ENCODE measurements at places on chromosomes 7 and 10.

GRCh38 chr7:2934984-2935740 lies 91.1 kb upstream of the GNA12 start:
- DNase-seq = no peak

GRCh38 chr10:63583397-63583796 lies 62.2 kb downstream of the REEP3 start:
- no peak for DNase-seq

GRCh38 chr7:36658335-36659171 lies 65.7 kb downstream of the AOAH start:
- no peak for DNase-seq

DNA sequence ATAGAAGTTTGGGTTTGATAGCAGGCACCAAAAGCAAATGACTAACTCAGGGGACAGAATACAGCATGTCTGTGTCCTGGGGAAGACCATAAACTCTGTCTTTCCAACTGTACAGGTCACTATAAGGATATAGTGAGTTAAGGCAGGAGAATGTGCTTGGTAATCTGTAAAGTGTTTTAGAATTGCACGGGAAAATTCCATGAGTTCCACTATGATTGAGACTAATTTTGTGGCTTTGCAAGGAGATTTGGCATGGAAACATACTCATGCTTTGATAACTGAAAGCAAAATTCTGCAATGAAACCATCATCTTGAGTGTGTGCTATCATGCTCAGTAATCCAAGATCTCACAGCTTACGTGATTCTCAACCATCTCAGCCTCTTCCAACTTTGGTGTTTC lies 152.6 kb downstream of the PKD1L1 start:
- no peak for DNase-seq

DNA sequence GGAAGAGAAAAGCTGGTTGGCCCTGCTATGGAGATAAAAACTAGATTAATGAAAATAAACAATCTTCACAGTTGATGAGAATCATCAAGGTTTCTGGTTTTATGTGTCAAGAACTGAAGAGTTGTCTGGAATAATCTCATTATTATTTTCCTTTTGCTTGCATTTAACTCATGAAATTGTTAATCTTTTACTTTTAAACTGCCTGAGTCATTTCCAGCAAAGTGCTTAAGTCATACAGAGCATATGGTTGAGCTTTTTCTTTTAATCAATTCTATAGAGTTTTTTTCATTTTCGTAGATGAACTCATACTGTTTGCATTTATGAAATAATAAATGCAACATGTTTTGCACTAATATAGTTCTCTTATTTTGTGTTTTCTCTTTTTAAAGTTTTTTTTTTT lies 747.9 kb downstream of the NXPH1 start:
- no peak for DNase-seq

GRCh38 chr7:11587814-11588213 lies 244.2 kb downstream of the THSD7A start:
- DNase-seq = no peak

- no peak for DNase-seq
Observed at GRCh38 chr7:16356301-16356958, 64.9 kb downstream of the CRPPA start.

- DNase-seq = no peak
Observed at GRCh38 chr7:93146472-93147141, 1.6 kb downstream of the SAMD9L start.

- no peak for DNase-seq
Observed at GRCh38 chr10:79026341-79026761, 42.4 kb upstream of the ZMIZ1 start.

DNA sequence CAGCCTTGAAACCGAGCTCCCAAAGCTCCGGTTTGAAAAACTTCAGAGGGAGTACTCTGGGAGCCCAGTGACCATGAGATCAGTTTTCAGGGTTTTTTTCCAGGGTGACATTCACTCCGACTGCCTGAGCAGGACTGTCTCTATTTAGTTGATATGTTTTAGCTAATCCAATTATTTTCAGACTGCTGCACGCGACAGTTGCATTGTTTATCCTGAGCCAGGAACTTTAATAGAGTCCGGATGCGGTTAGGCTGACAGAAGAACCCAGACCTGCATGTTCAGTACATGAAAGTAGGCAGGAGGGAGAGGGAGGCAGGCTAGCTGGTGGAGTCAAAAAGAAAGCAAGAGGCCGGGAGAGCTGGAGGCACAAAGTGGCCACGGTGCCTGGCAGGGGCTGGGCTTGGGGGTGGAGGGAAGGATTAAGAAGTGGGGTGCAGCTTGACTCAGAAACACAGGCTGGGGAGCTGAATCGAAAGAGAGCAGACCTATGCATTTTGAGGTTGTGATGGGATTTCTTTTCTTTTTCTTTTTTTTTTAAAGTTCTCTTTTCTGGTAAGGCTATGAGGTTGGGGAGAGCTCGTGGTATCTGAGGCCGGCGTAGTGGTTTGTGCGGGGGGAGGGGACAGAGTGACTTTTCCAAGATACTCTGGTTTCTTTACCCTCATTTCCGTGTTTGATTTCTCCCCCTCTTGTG lies 5.7 kb downstream of the GATA3 start:
- no peak for DNase-seq
